Suppressor macrophage treated with lipopolysaccharide for 1 hour (primary cell): ENCODE measurements at places on chromosomes 5 and 9.

DNA sequence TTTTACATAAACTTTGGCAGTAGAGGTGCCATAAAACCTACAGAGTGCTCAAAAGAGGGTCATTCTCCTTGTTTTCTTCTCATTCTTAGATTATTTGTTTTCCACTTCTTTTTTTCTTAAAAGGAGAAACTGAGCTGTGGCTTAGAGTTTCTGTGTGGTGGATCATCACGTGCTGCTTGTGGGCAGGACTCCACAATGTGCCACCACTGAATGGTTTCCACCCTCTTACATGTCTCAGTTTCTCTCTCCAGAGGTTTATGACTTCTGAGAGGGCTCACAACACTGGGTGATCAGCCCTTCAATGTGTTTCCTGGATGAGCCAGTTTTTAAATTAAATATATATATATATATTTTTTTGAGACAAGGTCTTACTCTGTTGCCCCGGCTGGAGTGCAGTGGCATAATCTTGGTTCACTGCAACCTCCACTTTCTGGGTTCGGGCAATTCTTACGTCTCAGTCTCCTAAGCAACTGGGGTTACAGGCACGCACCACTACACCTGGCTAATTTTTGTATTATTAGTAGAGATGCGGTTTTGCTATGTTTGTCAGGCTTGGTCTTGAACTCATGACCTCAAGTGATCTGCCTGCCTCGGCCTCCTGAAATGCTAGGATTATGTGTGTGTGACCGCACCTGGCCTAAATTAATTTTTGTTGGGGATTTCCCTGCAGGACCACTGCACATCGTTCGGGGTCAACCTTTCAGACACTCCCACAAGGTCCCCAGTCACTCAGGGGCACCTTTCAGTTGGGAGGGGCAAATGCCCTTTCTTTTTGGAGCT, 3.1 kb upstream of the UNC13B start:
- peak; percentile 4 for DNase-seq

GRCh38 chr5:56432321-56432720, 199.2 kb upstream of the ANKRD55 start:
- peak; percentile 51 for DNase-seq

DNA sequence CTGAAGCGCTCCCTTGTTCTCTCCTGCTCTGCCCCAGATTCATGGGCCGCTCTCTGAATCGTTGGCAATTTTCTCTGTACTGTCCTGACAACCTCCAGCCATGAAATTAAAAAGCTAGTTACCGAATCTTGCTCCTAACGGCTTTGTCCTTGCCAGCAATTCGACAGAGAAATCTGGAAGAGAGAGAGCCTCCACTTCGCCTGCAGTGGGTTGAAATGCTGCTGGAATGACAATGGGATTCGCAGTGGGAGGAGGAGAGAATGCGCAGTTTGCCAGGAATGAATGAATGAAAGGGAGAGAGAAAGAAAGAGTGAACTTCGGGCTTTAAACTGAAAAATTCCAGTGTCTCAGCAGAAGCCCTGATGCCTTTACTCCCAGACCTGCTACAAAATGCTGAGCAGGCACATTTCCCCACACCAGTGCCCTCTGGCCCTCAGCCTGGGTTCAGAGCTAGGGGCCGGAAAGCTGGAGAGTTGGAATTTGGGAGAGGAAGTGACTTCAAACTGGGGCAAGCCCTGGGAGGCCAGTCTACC, 11.5 kb upstream of the BOD1 start:
- no peak for DNase-seq

GRCh38 chr5:127425868-127426267, 91.6 kb upstream of the PRRC1 start:
- DNase-seq, result no peak

GRCh38 chr5:65871182-65871581, 55.2 kb upstream of the ERBIN start:
- DNase-seq, result no peak

DNA sequence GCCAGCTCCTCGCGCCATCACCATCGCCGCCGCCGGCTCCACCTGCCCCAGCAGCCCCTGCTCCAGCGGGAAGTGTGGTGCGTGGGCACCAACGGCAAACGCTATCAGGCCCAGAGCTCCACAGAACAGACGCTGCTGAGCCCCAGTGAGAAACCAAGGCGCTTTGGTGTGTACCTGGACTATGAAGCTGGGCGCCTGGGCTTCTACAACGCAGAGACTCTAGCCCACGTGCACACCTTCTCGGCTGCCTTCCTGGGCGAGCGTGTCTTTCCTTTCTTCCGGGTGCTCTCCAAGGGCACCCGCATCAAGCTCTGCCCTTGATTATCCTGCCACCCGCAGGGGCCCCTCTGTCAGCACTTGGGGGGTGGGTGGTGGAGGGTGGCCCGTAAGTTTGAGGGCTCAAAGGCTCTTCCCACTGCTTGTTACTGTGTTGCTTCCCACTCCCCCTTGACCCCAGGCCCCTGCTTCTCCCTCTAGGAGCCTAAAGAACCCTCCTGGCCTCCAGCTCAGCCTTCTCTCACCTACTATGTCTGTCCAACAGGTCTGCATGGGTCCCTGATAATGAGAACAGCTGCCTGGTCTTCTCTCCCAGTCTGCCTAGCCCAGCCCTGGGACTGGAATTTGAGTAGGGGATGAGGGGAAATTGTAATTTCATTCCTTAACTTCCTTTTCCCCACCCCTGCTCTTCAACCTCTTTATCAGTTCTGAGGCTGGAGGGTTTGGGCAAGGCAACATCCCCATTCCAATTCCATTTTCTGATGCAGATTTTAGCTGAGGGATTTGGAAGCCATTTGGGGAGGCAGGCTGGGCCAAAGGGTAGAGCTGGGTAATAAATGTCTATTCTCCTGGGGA, 9.0 kb downstream of the RACK1 start:
- DNase-seq, result no peak

- no peak for DNase-seq
Observed at GRCh38 chr5:171269717-171270116, 39.3 kb upstream of the TLX3 start.

DNA sequence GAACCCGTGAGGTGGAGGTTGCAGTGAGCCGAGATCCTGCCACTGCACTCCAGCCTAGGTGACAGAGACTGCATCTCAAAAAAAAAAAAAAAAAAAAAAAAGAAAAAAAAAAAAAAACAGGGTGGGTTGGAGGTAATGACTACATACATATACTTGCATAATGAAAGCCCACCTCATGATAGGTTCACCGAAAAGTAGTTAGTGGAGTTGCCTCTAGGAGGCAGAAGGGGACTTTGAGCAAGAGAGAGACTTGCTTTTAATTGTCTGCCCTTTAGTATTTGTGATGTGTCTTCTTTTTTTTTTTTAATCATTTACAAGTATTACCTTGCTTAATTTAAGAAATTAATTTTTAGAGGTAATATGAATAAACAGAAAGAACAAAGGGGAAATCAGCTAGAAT, 99.8 kb downstream of the PPARGC1B start:
- no peak for DNase-seq

DNA sequence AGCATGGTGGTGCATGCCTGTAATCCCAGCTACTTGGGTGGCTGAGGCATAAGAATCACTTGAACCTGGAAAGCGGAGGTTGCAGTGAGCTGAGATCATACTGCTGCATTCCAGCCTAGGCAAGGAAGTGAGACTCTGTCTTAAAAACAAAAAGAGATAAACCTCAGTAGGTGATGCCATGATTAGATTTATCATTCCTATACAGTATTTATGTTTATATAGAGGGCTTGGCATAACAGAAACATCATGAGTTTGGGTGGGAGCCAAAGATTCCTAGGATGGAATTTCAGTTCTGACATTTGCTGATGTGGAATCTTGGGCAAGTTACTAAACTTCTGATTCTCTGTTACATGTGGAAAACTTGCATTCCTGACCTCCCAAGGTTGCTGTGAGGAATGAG, 22.3 kb downstream of the RFK start:
- no peak for DNase-seq
